ENCODE measurements at places on chromosomes 12 and 14.

DNA sequence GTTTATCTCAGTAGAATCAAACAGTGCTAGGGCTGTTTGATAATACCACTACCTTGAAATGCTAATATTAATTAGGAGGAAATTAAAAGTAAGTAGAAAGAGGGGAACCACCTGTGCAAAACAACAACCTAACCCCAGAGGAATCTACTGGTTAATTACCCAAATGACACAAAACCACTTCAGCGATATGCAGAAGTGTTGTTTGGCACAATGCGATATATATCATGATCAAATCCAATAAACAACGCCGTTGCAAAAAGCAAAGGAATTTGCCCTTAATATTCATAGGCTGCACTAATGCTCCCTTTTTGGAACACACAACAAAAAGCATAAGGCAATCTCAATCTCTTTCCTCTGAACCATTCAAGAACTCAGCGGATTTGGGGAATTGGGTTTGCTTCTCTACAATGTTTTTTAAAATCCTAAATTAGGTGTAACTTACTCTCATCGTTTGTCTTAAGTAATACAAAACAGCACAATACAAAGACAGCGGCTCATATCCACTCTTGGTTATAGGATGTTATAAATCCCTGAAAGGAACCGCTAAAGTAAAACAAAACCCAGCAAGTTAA is 1.5 kb downstream of the MAP4K5 start:
- no peak for DNase-seq

- peak; percentile 56 for DNase-seq
Measured at GRCh38 chr14:90274808-90275457, 18.6 kb downstream of the PSMC1 start.

GRCh38 chr12:114963846-114964245 is 279.9 kb upstream of the TBX3 start:
- no peak for DNase-seq

GRCh38 chr14:104384776-104385071 is 194.8 kb upstream of the C14orf180 start:
- no peak for DNase-seq

GRCh38 chr14:22657861-22658260 is 13.7 kb upstream of the OR6J1 start:
- DNase-seq: no peak

GRCh38 chr12:57012600-57013465 is 3.5 kb downstream of the TAC3 start:
- no peak for DNase-seq

GRCh38 chr12:101414533-101415119 is 7.1 kb upstream of the ARL1 start:
- no peak for DNase-seq
